ENCODE measurements at places on chromosomes 7 and 10. TPM values are rescaled to one million over a fixed set of nuclear protein-coding genes. Genes with fewer than 3 reads are reported as not detected.

- no peaks in the 10 kb centered on the region for H3K36me3 ChIP-seq
- no peak overlapping the region for H3K4me3 ChIP-seq
- no peak for DNase-seq
- no peak overlapping the region for H3K27ac ChIP-seq
Measured at GRCh38 chr10:67864607-67865371, 19.7 kb upstream of the SIRT1 start.

DNA sequence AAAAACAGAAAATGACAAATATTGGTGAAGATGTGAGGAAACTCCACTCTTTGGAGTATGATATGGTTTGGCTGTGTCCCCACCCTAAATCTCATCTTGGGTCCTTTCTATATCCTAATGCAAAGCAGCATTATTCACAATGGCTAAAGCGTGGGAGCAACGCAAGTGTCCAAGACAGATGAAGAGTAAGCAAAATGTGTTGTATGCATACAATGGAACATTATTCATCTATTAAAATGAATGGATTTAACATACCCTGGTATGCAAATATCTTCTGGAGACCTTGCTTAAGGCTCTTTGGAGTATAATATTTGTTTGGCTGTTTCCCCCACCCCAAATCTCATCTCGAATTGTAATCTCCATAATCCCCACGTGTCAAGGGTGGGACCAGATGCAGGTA, 839.8 kb upstream of the POM121L12 start:
- H3K27ac ChIP-seq, result no peak overlapping the region
- no peak for DNase-seq
- H3K4me3 ChIP-seq, result no peak overlapping the region
- no peaks in the 10 kb centered on the region for H3K4me1 ChIP-seq
- H3K36me3 ChIP-seq, result no peaks in the 10 kb centered on the region

DNA sequence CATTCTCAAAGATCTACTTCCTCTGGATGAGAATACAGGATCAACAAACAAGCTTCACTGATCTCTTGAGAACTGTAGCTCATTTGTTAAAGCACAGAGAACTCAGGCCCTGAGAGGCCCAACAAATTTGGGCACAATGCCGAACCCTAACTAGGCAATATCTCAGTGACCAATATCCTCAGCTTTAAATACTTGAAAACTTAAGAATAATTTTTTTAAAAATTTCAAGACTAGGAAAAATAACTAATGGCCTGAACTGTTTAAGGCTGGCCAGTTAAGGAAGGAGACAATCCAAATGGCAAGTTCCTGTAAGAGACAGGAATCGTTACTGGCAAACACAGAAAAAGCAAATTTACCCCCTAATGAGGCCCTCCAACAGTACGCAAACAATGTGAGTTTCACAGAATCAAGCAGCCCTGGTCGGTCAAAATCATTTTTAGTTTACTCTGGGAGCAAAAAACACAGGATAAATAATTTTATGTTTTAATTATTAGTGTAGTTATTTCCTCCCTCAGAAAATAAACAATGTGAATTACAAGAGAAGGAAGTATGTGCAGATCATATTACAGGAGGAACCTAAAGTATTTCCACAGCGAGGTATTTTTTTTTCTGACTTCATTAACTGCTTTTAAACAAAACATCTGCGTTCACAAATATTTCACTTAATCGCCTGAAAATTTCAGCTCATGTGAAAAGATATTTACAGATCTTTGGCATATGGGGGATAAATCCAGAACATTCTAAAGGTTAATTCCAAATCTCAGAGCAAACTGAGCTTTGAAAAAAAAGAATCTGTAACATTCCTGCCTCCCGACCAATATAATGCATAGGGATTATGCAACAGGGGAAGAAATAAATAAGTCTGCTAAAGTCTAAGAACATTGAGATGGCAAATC, 39.5 kb downstream of the NT5C2 start:
- no peaks in the 10 kb centered on the region for H3K27me3 ChIP-seq
- DNase-seq, result no peak
- peaks cover 13% of the 10 kb centered on the region for H3K36me3 ChIP-seq
- peaks cover 10% of the 10 kb centered on the region for H3K4me1 ChIP-seq
- H3K4me3 ChIP-seq, result no peak overlapping the region

GRCh38 chr10:114389426-114389825, 14.9 kb downstream of the AFAP1L2 start:
- H3K36me3 ChIP-seq, result peaks cover 4% of the 10 kb centered on the region
- DNase-seq, result no peak
- H3K27me3 ChIP-seq, result peaks cover 11% of the 10 kb centered on the region
- H3K4me3 ChIP-seq, result no peak overlapping the region

DNA sequence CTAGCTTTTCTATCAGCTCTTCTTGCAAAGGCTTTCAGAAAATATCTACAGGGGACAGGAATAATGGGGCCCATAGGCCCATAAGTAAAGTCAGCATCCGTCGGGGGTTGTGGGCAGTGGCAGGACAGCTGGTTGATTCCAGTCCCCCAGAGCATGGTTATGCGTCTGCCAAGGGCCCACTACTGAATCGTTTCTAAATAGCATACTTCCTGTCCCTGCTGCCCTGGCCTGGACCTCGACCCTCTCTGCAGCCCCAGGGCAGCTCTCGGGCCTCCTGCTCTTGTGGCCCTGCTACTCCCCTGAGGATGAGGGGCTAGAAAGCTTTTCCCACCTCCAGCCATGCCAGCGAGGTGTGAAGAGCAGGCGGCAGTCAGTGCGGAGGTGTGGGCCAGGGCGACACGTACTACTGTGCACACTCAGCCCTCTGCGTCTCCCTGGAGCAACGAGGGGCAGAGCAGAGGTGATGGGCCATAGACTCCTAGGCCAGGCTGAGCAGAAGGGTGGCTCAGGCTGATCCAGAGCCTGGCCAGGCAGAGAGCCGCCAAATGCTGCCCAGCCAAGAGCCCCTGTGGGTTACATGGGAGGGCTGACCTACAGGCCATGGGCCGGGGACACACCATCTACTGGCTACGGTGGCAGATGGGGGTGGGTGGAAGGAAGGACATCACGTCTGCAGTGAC, 4.7 kb upstream of the OPN4 start:
- no peaks in the 10 kb centered on the region for H3K4me1 ChIP-seq
- DNase-seq, result no peak
- H3K27ac ChIP-seq, result no peak overlapping the region

DNA sequence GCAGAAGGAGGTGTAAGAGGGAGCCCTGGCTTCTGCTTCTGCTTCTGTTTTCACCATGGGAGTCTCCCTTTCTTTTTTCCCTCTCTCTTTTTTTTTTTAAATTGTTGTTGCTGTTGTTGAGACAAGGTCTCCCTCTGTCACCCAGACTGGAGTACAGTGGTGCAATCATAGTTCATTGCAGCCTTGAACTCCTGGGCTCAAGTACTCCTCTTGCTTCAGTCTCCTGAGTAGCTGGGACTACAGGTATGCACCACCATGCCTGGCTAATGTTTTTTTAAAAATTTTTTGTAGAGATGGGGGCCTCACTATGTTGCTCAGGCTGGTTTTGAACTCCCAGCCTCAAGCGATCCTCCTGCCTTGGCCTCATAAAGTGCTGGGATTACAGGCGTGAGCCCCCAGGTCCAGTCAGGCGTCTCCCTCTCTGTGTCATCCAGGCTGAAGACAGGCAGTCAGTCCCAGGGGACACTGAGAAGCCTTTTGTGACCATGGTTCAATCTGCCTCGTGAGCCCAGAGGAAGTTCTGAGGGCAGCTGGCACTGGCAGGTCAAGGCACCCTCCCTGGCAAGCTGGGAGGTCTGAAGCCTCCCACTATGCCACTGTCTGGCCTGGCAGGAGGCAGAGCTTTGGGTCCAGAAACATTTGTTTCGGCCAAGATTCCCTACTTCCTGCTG, 33.6 kb upstream of the NPFFR1 start:
- no peaks in the 10 kb centered on the region for H3K4me1 ChIP-seq
- H3K27ac ChIP-seq, result no peak overlapping the region
- H3K36me3 ChIP-seq, result no peaks in the 10 kb centered on the region
- H3K27me3 ChIP-seq, result no peaks in the 10 kb centered on the region
- no peak for DNase-seq

DNA sequence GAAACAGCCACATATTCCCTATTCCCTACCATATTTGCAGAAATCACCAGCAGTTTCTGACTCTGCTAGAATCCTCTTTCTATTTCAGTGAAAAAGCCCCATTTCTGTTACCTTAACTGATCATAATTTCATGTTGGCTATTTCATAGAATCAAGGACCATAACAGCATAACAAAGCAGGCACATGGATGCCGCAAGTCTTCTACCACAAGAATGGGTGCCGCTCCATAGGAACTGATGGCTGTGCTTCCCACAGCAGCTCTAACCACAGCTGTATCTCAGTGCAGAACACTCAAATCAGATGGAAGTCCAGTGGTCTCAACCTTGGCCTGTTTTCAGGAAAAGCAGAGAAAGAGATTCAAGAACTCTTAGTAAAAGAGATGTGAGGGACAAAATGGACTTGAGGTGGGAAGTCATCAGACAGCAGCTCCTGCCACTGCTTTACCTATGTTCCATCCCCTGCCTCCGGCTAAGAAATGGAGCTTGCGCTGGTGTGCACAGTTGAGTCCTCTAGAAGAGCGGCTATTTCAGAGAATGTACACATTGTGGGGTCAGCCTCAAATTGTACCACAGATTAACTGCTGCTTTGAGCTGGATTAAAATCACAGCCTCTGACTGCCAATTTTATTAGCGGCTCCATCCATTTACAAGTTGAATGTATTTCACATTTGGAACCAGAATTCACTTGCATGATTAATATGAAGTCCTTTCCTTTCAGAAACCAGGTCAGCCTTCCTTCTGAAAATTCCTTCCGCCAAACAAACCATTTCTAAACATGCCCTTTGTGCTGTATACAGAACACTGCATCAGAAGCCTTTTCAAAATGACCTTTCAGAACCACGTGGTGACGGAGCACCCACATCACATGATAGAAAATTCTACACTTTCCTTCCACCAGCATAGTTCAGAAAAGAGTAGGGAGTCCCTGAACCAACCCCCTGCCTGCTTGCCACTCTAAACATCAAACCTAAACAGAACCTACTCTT, 7.7 kb downstream of the PTPRN2 start:
- H3K4me3 ChIP-seq, result no peak overlapping the region
- H3K36me3 ChIP-seq, result no peaks in the 10 kb centered on the region
- peaks cover 3% of the 10 kb centered on the region for H3K27me3 ChIP-seq
- DNase-seq, result no peak
- H3K27ac ChIP-seq, result no peak overlapping the region

GRCh38 chr10:122852261-122852660, 6.6 kb upstream of the CUZD1 start:
- H3K27ac ChIP-seq, result no peak overlapping the region
- DNase-seq, result no peak
- H3K36me3 ChIP-seq, result peaks cover 36% of the 10 kb centered on the region
- no peaks in the 10 kb centered on the region for H3K27me3 ChIP-seq

DNA sequence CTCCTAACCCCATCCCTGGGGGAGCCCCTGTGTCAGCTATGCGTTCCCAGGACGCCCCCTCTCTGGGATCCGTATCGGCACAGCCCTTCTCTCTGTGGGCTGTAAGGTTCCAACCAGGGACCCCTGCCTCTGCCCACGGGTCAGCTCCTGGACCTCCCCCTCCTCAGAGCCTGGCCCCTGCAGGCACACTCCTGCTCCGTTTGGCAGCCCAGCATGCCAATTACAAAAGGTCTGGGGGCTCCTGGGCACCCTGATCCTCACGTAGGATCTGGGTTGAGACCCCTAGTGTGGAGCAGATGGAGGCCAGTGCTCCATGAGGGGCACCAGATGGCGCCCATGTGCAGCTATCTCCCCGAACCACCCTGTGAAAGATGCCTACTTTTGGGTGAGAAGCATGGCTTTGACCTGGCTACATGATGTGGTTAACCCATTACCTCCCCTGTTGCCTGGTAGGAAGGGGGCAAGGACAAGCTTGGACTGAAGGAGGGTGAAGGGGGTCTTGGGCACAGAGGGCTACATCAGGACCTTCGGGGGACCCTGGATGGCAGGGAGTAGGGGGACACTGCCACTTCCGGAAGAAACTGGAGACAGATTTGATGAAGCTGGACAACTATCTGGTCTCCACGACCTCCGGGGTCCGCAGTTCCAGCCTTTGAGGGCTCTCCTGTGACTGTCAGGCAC, 9.0 kb downstream of the TACR2 start:
- peak overlapping the region; percentile 79 for H3K4me3 ChIP-seq
- no peak overlapping the region for H3K27ac ChIP-seq
- H3K4me1 ChIP-seq, result peaks cover 24% of the 10 kb centered on the region
- H3K27me3 ChIP-seq, result no peaks in the 10 kb centered on the region
- peaks cover 9% of the 10 kb centered on the region for H3K36me3 ChIP-seq

DNA sequence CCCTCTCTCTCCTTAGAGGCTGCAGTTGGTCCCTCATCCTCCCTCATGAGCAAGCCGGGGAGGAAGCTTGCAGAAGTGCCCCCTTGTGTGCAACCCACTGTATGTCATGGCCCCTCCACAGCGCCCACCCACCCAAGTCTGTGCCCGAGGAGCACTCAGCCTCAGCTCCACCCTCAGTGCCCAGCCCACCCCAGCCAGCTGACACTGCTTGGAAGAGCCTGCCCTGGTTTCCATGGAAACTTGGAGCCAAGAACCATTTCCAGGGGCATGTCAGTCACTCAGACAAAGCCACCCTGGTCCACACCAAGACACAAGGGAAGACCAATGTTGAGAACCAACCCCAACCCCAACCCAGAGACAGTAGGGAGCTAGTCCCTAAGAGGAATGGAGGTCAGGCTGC, 79.5 kb downstream of the PAX2 start:
- no peaks in the 10 kb centered on the region for H3K36me3 ChIP-seq
- peaks cover 66% of the 10 kb centered on the region for H3K27me3 ChIP-seq
- H3K27ac ChIP-seq, result no peak overlapping the region
- no peak for DNase-seq
- H3K4me1 ChIP-seq, result peaks cover 7% of the 10 kb centered on the region

DNA sequence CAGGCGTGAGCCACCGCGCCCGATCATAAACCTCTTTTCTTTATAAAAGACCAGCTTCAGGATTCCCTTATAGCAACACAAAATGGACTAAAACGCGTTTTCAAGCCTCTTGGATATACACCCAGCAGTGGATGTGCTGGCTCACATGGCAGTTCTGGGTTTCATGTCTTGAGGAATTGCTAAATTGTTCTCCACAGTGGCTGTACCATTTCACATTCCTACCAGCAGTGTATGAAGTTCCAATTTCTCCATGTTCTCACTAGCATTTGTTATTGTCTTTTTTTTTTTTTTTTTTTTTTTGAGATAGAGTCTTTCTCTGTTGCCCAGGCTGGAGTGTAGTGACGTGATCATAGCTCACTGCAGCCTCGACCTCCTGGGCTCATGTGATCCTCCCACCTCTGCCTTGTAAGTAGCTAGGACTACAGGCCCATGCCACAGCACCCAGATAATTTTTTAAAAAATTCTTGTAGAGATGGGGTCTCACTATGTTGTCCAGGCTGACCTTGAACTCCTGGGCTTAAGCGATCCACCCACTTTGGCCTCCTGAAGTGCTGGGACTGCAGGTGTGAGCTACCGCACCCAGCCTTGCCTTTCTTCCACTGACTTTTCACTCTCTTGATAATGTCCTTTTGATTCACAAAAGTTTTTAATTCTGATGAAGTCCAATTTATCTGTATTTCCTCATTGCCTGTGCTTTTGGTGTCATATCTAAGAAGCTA, 17.4 kb downstream of the TECPR1 start:
- no peak overlapping the region for H3K27ac ChIP-seq
- H3K4me3 ChIP-seq, result no peak overlapping the region
- H3K36me3 ChIP-seq, result peaks cover 15% of the 10 kb centered on the region
- no peak for DNase-seq
- H3K4me1 ChIP-seq, result no peaks in the 10 kb centered on the region
- no peaks in the 10 kb centered on the region for H3K27me3 ChIP-seq

Gene EBLN1
- total RNA-seq, result not detected

Gene CRYGN
- 0.22 TPM for total RNA-seq

Gene CRHR2
- total RNA-seq, result not detected

Gene SPDYE1
- not detected for total RNA-seq

Gene MRLN
- total RNA-seq, result 0.23 TPM

Gene CNTNAP2
- not detected for total RNA-seq

Gene GAD2
- total RNA-seq, result not detected

Gene CTBP2
- 0.39 TPM for total RNA-seq

Data from activated T-helper 1 cell treated with anti-CD3 and anti-CD28 coated beads, Interleukin-12 subunit alpha, Interleukin-12 subunit beta, Interleukin-2, Interleukin-4 antibody, amounts not matched to agents 30 ng/mL and 10 ng/mL and 1 ng/mL, durations not matched to agents 14 hours and 24 hours and 36 hours (primary cell).